Activated CD4-positive, alpha-beta T cell treated with anti-CD3 and anti-CD28 coated beads, Interleukin-2, amount 10 ng/mL, durations not matched to agents 7 days and 5 days (primary cell): ENCODE measurements at places on chromosomes 7 and 10.

GRCh38 chr10:21626457-21627161 is 92.6 kb downstream of the MLLT10 start:
- DNase-seq = no peak

- DNase-seq = no peak
Measured at GRCh38 chr7:100122067-100122466, 2.6 kb downstream of the CNPY4 start.

DNA sequence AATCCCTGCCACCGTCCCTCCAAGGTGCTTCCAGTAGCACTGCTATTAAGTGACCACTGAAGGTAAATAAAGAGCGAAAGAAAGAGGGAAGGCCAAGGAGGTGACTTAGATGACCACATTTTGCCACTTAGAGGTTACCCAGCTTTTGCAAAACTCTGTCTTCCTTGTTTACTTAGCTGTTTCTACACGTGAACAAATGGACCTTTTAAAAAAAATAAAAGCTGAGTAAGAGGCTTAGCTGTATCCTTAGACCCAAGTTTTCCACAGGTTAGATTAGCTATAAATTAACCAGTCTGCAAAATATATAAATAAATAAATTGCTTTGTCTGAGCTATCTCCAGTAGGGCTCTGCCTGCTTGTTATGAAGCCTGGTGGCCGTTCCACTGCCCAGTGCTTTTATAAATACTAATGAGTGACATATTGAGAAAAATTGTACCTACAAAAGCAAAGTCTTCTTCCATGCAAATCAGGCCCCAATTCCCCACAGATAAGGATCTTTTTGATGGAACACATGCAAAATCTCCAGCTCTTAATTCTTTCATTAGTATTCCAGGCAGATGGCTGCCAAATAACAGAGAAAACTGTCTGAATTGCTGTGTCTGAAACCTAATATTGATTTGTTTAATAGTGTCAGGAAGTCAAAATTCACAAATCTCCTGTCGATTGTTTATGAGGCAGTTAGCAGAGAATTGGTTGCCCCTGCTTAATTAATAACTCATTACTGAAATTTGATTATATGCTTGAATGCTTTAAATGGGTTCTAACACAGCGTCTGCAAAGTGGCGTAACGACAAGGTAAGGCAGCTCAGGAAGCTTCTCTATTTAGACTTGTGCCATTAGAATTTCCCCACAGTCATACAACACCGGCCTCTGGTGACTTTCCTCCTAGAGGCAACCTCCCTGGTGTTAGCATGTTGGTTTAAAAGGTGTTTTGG is 176.7 kb downstream of the EMX2 start:
- no peak for DNase-seq

DNA sequence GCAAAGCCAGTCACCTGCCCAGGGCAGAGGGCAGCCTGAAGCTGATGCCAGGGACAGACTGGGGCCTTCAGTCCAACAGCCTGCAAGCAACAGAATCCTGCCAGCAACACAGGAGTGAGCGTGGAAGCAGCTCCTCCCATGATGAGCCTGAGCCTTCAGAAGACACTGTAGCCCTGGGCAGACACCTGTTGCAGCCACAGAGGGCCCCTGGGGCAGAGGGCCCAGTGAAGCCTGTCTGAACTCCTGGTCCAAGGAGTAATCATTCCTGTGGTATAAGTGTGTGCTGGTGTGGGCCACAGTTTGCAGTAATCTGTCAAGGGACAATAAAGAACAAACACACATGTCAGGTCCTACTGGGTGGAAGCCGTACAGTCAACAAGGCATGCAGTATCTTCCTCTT is 2.9 kb upstream of the PFKP start:
- DNase-seq = no peak

GRCh38 chr10:109957092-109957797 is 33.9 kb upstream of the XPNPEP1 start:
- DNase-seq = no peak
